ENCODE measurements at places on chromosomes 2 and 18.

- no peak for DNase-seq
Measured at GRCh38 chr2:142582317-142582716, 295.1 kb upstream of the KYNU start.

DNA sequence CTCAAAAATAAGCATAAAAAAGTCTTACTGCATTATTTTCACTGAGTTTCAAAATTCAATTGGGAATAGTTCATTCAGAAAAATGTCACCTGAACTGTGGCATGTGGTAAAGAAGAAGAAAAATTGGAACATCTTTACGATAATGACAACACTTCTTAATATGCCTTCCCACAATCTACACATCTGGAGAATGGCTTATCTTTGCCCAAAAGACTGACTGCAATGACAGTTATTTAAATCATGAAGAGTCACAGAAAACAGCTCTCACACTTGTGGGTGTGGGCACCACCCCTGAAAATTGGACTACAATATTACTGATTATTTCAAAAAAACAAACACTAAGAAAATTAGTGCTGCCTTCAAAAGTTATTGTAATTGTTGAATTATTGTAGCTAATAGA, 152.3 kb downstream of the USP34 start:
- no peak for DNase-seq

DNA sequence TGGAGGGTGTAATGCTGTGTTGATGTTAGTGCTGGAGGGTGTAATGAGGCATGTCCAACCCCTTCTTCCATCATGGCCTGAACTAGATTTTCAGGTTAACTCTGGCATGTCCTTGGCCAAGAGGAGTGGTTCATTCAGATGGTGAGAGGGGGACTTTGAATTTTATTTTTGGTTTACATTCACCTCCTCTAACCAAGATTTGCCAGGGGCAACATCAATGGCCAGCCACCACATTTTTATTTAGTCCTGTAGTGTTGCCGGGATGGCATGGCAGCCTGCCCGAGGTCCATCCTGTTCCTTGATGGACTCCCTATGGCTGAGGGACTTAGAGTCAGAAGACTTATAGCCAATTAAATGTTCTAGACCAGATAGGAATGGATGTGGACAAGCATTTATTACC, 484.6 kb upstream of the HS6ST1 start:
- no peak for DNase-seq

DNA sequence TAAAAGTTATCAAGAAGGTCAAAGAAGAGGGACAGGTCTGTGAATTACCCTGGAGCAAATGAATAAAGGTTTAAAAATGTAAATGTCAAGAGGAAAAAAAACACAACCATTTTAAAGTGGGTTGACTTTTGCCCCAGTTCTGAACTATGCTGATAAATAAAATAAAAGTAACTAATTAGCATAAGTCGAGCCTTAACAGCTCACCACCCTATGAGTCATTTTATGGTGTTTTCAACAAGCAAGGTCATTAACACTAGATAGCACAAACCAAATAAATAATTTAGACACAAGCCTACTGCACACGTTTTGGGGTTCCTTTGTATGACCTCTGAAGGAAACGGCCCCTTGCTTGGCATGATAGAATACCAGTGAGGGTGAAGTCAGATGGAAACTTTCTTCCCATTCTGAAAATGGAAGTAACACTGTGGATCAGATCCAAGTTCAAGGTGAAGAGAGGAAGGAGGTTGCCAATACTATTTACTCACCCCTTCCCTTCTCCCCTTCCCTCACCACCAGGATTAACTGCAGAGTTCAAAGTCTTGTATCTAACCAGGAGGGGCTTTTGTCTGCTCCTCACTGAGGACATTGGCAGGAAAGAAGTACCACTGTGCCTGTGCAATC, 380.0 kb upstream of the ACVR2A start:
- DNase-seq = no peak

- DNase-seq = no peak
Measured at GRCh38 chr2:149747456-149747855, 159.9 kb upstream of the MMADHC start.

DNA sequence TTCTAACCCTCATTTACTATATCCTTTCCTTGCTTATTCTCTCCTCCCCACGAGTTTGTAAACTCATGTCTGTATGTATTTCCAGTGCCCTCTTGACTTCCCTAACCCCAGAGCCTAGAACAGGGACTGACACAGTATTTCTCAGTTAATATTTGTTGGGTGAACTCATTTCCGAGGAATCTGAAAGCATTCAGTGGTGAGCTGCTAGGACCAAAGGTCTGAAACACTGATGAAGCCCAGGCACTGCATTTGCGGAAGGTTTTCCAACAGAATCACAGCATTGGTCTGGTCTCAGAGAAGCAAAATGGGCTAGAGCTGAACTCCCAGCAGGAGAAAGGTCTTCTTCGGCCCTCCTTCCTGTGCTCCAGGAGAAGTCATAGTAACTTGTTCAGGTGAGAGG, 56.8 kb downstream of the SOX11 start:
- no peak for DNase-seq

GRCh38 chr2:6358985-6359384, 506.7 kb downstream of the CMPK2 start:
- no peak for DNase-seq

DNA sequence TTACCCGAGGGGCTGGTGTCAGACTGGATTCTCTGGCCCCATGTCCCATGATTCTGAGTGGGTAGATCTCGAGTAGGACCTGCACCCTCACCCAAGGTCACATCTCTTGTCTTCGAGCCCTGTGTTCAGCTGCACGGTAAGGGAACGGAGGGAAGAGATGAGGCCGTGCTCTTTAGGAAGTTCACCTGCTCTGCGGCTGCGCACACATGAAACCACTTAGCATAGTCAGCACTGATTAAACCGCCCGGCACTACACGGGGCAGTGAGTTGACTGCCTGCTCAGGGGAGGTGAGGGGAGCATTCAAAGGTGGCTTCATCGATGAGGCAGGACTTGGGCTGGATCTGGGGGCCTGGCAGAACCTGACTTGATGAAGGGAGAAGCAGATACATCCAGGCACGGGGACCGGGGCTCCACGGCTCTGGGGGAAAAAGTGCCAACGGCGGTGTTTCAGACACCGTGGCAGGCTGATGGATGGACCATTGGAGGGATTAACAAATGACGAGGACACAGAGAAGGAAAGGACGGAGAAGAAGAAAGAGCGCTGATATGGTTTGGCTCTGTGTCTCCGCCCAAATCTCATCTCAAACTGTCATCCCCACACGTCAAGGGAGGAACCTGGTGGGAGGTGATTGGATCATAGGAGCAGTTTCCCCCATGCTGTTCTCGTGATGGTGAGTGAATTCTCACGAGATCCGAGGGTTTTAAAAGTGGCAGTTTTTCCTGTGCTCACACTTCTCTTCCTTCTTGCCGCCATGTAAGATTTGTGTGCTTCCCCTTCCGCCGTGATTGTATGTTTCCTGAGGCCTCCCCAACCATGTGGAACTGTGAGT, 248.6 kb downstream of the CYP26B1 start:
- no peak for DNase-seq

- no peak for DNase-seq
Measured at GRCh38 chr2:2877427-2877826, 500.2 kb downstream of the EIPR1 start.

GRCh38 chr2:8421658-8422449, 260.0 kb upstream of the ID2 start:
- no peak for DNase-seq

DNA sequence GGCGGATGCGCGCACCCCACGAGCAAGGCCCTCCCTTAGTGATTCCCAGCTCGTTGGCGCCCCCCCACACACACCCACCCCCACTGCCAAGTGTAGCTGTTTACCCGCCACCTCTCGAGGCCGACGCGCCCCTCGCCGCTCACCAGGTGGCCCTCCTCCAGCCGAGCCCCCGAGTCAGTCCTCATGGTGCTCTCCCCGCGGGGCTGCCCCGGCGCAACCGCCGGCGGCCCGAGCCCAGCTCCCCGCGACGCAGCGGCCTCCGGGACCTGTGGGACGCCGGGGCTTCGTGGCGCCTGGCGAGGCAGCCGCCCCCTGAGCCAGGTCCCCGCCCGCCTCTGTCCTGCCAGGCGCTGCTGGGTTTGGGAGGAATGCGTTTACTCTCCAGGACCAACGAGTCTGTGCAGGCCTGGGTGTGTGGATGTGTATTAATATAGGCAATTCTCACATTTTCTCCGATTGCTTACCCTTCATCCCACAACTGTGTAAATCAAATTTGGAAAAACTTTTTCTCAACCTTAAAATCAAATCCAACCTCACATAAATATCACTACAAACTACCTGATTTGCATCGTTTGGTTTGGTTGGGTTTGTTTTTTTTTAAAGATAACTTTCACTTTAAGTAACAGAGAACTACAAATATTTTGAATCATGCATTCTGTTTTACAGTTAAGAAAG, at the start of gene TMEM237:
Gene TMEM237, minus strand, starts transcription at position 288 of the 675 bp plus-strand sequence. Its CDS starts 103 bp downstream, at position 185.
- DNase-seq = peak; percentile 6

- no peak for DNase-seq
Measured at GRCh38 chr2:161238265-161238559, 70.0 kb upstream of the PSMD14 start.

DNA sequence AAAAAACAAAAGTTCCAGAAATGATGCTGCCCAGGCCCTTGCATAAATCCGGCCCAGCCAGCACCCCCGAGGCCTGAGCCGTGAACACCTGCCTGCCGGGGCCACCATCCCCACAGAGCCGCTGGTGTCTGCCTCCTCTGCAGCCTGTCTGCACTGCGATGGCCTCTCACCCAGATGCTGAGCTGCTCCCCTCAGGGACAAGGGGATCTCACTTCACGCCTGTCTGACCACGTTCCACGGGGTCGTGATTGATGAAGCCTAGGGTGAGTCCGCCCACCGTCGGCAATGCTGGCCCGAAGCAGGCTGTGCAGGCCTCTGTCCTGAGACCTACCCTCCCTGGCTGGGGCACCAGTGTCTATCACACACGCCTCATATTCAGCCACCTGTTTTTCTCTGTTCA, 444.2 kb downstream of the EIPR1 start:
- DNase-seq = no peak

DNA sequence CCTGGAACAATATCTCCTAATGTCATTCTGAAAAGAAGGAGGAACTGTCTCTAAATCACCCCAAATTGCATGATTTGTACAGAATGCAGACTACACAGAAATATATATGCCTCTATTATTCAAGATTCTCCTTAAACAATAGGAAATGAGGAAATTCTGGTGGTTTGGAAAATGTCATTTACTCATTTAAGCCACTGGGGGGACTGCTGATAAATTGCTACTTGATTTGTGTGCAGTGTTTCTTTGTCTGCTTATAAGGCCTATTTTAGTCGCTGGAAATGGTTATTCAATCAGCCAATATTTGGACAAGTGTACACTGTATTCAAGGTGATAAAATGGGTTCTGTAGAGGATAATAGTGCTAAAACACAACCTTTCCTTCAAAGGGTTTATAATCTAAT, 801.9 kb upstream of the CELF4 start:
- DNase-seq = no peak

DNA sequence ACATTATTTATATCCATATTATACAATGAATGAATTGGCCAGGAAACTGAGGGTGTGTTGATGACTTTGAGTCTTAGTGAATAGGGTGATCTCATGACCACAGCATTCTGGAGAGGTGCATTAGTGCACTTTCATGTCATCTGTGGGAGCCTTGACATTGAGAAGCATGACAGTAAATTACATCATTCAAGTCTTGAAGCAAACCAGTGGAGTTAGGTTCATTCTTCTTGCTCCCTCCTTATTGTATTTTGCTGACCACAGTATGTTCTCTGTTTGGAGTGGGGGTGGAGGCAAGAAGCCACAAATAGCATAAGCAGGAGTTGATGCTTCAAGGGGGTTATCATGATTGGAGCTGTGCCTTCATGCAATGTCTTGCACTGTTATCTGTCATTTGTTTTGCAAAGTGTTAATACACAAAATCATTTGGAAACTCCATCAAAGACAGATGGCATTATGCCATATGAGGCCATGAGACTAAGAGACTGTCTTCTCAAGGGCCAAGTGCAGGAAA, 680.2 kb downstream of the NYAP2 start:
- peak; percentile 52 for DNase-seq

- DNase-seq = no peak
Measured at GRCh38 chr18:60259052-60259681, 113.4 kb downstream of the MC4R start.

Measured in HCT116 (cell line).